ENCODE measurements at places on chromosomes 5 and 9.

DNA sequence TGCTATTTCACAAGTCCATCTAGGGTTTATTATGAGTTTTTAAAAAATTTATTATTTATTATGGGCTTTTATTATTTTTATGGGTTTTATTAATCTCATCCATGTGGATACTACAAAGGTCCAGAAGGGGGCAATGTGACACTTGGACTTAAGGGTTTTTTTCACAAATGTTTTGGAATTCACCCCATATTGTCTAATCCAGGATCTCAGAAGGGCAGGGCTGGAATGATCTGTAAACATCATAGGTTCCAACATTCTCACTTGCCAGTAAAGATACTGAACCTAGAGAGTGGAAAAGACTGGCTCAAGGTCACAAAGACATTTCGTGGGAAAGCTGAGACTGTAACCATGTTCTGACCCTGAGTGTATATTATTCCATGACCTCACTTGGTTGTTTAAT, 35.6 kb downstream of the NIM1K start:
- DNase-seq: no peak

DNA sequence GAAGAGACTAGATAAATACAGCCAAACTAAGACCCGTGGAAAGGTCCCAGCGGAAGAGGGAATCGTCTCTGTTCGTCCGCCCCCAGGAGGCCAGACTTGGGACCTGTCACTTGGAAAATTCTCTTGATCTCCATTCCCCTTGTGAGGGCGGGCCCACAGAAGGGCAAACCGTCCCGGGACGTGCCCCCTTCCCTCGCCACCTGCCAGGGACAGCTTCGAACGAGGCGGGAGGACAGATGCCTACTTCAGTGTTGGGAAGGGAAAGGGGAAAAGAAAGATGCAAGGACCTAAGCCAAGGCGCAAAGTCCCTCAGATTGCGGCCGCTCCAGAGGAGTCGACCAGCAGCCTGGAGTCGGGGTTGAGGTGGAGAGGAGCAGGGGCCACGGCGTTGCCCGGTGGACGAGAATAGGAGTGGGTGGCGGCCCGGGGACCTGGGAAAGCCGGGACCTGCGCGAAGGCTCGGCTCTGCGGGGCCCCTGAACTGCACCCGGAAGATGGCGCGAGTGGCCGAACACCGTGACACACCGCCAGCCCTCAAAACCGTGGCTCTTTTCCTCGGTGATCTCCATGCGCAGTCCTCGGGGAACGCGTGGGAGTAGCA, 4.4 kb upstream of the EBF1 start:
- DNase-seq: no peak

- DNase-seq: no peak
Observed at GRCh38 chr9:34644766-34645314, 1.6 kb upstream of the GALT start.

GRCh38 chr9:20524776-20525175, 97.5 kb downstream of the MLLT3 start:
- no peak for DNase-seq

GRCh38 chr5:158992037-158992740, 107.5 kb downstream of the EBF1 start:
- DNase-seq: no peak

GRCh38 chr9:95620314-95620713, 103.5 kb upstream of the PTCH1 start:
- DNase-seq: no peak

DNA sequence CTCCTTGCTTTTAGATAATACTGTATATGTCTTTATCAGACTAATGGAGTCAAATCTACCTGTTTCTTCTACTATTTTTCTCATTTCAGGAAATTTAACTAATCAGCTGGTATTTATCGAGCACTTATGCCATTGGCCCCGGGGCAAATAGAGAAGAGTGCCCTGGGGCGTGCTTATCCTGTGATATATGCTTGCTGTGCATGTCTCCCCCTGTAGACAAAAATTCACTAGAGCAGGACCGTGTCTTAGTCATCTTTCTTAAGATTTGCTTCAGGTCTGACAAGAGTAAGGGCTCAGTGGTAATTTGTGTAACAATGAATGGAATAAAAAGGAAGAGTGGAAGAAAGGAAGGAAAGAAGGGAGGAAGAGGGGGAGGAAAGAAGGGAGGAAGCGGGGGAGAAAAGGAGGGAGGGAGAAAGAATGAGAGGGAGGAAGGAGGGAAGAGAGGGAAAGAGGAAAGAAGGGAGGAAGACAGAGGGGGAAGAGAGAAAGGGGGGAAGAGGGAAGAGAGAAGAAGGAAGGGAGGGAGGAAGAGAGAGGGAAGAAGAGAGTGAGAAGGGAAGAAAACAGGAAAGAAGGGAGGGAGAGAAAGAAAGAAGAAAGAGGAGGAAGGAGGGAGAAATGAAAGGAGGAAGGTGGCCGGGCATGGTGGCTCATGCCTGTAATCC, 295.7 kb upstream of the PANK3 start:
- no peak for DNase-seq

DNA sequence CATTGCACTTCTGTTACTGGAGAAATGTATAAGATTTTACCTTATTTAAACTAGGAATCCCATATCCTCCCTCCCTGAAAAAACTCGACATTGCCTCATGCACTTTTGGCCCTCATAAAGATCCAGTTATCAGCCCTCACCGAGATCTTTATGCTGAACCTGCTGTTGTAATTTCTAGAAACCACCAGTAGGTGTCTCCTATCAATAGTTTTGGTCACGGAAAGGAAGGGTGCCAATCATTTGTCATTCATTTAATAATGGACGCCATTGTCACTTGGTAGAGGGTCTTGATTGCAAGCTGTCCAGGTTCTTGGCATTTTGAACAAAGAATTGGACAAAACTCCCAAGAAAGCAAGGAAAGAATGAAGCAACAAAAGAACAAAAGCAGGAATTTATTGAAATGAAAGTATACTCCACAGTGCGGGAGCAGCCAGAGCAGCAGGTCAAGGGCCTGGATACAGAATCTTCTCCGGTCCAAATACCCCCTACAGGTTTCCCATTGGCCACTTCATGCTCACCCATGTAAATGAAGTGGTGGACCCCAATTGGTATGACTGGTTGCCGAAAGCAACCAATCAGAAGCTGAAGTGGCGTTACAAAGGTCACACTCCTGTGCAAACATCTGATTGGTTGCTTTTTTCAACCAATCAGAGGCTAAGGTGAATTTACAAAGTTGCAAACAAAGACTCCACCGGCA, 524.3 kb downstream of the PSAT1 start:
- DNase-seq: no peak

- no peak for DNase-seq
Observed at GRCh38 chr5:54746346-54746745, 228.8 kb downstream of the SNX18 start.

DNA sequence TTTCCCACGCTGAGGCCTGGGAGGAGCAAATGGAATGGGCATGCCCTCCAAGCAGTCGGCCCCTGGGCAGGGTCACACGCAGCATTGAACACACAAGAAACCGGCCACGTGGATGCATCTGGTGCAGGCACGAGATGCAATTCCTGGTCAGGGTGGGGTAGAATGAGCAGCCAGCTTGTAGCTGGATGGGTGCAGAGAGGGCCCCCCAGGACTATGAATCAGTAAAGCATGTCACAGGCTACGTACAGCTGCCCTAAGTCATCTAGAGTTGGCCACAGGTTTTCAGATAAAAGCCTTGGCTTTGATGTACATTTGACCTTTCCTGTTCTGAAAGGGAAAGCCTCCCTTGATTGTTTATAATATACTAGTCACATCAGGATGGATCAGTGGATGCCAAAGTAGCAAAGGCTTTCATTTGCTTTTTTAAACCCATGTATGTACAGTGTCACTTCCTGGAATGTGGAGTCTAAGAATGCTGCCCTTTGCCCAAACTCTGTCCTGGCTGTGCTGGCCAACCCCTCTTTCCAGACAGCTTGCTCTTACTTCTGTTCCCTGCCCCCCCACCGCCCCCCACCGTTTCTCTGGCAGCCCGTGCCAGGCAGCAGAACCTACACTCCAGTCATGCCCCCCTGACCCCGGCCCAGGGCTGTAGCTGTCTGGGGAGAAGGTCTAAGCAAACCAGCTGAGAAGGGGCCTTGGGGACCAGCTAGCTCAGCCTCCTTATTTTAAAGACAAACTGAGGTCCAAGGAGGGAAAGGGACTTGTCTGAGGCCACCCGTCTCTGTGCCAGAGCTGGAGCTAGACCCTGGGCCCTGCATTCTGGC, 169.2 kb downstream of the HSPA4 start:
- DNase-seq: no peak

GRCh38 chr9:110447476-110447875, 109.8 kb upstream of the TXNDC8 start:
- no peak for DNase-seq

- DNase-seq: no peak
Observed at GRCh38 chr9:124685217-124685616, 85.9 kb downstream of the NR6A1 start.

DNA sequence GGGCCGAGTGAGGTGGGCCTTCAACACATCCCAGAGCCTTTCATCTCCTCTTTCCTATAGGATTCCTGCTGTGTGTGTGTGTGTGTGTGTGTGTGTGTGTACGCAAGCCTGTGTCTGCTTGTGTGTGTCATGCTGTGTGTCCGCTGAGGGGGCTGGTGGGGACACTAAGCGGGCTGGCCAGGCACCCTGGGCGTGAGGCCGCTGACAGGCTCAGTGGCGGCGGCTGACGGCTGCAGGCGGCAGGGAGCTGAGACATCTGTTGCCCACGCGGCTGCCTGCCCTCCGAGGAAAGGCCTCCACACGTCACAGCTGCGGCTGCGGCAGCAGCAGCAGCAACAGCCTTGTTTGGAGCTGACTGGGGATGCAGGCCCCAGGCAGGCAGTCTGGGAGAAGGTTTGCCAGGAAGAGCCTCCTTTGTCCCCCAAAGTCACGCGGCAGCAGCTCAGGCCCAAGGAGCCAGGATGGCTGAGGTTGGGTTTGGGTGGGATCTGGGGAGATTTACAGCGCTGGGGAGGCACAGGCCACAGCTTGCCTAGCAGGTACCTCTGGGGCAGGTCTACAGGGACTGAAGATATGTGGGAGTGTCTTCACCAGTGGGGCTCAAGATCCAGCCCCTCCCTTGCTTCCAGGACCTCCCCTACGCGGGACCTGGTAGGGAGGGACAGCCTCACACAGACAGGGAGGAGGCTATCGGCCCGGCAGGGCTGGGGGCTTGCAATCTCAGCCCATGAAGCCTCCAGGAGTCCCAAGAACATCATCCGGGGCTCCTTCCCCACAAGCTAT, 1.8 kb downstream of the PDLIM4 start:
- no peak for DNase-seq

DNA sequence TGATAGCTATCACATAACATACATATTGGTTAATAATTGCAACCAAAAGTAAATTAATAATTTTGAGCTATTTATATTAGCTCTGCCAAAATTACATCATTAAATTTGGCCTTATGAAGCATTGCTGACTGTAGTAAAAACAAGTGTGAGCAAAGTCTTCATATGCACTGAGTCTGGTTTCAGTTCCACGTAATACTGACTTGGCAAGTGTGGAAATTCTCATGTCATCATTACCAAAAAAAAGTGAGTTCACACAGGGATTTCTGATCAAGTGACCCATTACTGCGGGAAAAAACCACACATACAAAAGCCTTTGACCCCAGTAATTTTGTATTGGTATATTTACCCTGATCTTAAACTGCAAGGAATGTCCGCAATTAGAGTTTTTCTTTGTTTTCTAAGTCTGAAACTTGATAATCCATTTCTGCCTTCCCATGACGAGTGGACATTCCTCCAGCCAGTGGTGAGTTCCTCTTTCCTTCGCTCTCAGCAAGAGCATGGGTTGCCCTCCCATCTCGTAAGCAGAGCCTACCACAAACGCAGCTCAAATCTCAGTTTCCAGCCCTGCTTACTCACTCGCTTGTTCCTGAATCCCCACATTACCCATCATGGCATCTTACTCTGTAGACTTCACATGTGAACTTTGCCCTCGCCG, 220.2 kb upstream of the DMRT1 start:
- DNase-seq: no peak

DNA sequence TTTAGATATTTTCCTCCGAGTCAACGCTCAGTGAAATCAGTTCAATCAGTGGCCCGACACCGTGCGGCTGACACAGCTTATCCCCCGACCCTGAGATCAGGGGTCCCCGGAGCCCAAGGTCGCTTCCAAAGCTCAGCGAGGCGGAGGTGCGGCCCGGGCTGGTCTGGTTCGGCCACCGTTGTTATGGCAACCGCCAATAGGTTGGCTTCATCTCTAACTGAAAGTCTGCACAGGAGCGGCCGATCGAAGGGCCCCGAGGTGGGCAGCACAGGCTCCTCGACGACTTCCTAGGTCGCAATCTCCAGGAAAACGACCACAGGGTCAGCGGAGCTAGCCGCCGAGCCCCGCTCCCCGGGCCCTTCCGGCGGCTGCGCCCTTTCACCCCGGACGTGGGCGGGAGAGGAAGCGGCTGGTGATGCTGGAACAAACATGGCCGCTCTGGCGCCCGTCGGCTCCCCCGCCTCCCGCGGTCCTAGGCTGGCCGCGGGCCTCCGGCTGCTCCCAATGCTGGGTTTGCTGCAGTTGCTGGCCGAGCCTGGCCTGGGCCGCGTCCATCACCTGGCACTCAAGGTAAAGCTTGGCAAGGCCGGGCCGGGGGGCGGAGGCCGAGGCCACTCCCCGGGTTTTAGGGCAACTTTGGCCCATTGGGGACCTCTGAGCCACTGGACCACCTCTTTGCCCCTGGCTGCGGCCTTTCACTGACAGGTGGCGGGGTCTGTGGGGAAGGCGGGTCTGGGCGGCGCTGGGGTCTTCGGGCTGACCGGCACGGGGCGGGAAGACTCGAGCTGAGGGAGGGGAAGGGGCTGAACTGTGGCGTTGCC, at the start of gene GPR107:
Gene GPR107, plus strand, starts transcription at position 403 of the 821 bp plus-strand sequence. Its CDS starts 27 bp downstream, at position 430.
- peak; percentile 67 for DNase-seq

GRCh38 chr5:53333160-53333559, 147.3 kb upstream of the FST start:
- no peak for DNase-seq

DNA sequence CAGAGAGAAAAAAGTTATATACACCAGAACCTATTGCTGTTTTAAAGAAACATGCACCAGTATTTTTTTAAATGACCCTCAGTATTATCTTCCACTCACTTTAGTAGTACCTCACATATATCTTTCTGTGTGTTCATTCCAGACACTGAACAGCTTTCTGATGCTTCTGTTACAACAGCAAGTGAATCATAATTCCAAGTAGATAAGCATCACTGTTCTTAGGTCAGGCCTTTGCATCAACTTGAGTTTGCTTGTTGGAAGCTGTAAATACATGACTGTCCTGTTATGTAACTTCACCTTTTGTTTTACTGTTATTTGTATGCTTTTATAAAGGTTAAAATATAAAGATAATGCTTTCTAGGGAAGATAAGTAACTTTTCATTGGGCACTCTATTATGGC, 184.4 kb downstream of the ISL1 start:
- no peak for DNase-seq

- DNase-seq: no peak
Observed at GRCh38 chr5:177040814-177041420, 18.4 kb downstream of the ZNF346 start.

- no peak for DNase-seq
Observed at GRCh38 chr5:180155365-180155926, 53.6 kb downstream of the RASGEF1C start.

All from stimulated activated CD8-positive, alpha-beta memory T cell treated with anti-CD3 and anti-CD28 coated beads, Interleukin-7, amount 100 ng/mL, for 24 hours (primary cell).